ENCODE measurements at places on chromosomes 13 and 19.

- no peak for DNase-seq
Observed at GRCh38 chr19:23346696-23347095, 48.6 kb downstream of the ZNF91 start.

- no peak for DNase-seq
Observed at GRCh38 chr13:41820581-41821237, 140.2 kb downstream of the VWA8 start.

- DNase-seq, result peak; percentile 73
Observed at GRCh38 chr19:35154525-35155406, at the start of gene FXYD5. Gene FXYD5 (plus strand): TSS chr19:35154735. CDS start chr19:35155551, 816 bp downstream.

DNA sequence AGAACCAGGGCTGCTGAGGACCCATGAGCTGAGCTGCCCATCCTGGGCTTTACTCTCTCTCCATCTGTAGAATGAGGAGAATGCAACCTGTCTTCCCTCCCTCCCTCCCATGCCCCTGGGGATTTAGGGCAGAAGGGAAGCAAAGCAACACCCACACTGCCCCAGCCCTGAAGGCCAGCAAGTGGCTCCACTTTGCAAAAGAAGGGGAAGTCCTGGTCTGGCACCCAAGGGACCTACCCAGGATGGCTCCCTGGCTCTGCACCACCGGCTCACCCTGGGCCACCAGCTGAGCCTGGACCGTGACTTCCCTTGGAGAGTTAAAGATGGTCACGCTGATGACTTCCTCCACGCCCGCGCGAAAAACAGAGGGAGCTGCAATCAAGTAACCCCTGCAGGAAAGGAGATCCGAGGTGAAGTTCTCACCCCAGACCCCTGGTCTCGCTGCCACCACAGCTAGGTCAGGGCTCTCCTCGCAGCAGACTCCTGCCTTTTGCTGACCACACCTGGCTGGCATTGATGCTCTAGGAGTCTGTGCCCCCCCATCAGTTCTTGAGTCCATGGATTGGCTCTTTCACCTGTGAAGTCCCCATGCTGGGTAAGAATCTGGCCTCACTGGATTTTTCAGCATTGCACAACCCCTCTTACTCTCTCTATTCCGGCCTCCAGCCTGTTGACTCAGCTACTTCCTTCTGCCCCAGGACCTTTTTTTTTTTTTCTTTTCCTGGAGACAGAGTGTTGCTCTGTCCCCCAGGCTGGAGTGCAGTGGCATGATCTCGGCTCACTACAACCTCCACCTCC, 4.6 kb downstream of the CPAMD8 start:
- no peak for DNase-seq

- DNase-seq, result no peak
Observed at GRCh38 chr19:5436106-5436947, 18.9 kb upstream of the ZNRF4 start.

GRCh38 chr13:84821261-84821660, 939.0 kb upstream of the SLITRK1 start:
- no peak for DNase-seq

DNA sequence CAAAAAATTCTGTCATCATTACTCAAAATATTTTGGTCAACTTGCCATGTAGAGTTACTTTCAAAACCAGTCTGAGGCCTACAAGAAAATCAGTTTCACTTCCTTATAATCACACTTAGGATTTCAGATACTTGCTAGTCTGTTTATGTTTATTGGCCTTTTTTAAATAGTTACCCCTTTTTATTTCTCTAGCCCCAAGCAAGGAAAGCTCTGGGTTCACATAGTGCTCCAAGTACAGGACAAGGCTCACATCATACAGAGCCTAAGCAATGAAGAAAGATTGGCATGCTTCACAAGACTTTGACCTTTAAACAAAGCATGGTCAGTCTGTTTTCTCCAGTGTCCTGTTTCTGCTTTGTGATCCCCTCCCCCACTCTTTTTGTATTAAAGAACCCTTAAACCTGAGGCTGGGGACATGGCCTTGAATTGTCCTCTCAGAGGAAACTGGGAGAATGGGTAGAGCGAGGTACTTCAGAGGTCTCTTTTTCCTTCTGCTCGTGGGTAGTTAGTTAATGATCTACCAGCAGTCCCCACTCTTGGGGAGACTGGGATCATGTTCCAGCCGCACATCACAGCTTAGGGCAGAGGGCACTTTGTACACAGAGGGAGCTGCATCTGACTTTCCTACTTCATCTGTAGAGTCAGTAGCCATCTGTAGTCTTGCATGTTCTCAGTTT, 30.7 kb downstream of the CEACAM1 start:
- no peak for DNase-seq

DNA sequence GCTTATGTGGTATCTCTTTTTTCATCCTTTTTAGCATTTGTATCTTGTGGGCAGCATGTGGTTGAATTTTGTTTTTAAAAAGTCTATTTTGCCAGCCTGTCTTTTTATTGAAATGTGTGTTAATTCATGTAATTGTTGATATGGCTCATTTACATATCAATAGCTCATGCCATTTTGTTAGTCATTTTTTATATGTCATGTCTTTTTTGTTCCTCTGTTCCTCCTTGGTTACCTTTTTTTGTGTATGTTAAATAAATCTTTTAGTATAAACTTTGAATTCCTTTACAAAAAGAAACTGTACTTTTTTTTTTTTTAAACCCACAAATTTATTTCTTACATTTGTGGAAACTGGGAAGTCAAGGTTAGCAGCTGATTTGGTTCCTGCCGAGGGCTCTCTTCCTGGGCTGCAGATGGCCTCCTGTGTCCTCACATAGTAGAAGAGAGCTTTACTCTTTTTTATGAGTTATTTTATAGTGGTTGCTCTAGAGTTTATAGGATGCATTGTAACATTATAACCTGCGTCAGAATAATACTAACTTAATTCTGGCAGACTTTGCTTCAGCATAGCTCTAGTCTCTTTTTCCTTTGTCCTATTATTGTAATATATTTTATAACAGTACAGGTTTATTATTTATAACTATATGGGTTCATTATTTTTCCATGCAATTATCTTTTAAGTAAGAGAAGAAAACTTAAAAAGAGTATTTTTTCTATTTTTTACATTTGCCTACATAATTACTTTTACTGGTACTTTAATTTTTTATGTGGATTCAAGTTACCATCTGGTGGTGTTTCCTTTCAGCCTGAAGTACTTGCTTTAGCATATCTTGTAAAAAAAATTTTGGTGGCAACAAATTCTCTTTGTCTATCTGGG, 86.3 kb downstream of the URI1 start:
- no peak for DNase-seq

GRCh38 chr13:38735665-38736440, 49.0 kb downstream of the FREM2 start:
- DNase-seq, result no peak

GRCh38 chr13:32905864-32906180, 110.4 kb upstream of the KL start:
- no peak for DNase-seq

- no peak for DNase-seq
Observed at GRCh38 chr13:63208826-63209225, 1793.2 kb upstream of the PCDH20 start.

DNA sequence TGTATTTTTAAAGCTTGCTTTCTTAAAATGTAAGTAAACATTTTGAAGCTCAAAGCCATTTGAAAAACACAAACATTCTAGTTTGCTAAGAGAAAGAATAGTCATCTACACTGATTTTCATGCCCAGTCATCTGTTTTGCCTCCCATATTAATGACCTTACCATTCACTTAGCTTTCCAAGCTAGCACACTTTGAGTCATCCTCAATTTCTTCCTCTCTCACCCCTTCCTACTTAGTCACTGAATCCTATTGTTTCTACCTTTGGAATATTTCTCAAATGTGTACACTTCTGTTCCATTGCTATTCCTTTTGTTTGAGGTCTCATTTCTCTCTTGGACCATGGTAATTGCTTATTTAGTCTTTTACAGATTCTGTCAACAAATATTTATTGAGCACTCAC, 7.3 kb upstream of the HS6ST3 start:
- no peak for DNase-seq

GRCh38 chr19:49186108-49186507, 28.5 kb downstream of the TRPM4 start:
- DNase-seq, result no peak

DNA sequence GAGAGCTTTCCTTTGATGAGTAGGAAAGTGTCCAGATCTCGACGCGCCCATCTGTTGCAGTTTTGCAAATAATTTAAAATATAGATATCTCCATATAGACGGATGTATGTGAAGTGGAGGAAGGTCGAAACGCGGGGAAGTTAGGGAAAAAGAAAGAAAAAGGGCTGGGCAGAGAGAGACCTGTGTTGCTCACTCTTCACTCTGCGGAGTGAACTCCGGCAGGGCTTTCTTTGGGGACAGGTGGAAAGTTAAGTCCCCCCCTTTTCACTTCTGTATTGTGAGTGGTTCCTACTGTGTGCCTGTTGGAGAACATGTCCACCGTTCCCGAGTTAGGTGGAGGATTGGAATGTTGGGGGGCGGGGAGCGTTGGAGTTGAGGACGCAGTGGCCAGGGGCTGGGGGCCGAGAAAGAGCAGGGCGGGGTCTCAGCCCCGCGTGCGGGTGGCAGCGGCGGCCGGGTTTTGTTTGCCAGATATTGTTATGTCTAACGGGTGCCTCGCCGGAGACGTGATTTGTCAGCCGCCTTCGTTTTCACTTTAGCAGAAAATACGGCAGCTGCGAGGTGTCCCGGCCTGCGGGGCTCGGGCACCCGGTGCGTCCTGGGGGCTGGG, 145.1 kb upstream of the ZNF536 start:
- DNase-seq, result no peak

- no peak for DNase-seq
Observed at GRCh38 chr19:30391052-30391451, 18.9 kb downstream of the ZNF536 start.

- no peak for DNase-seq
Observed at GRCh38 chr19:28726533-28727479, 486.1 kb downstream of the UQCRFS1 start.

DNA sequence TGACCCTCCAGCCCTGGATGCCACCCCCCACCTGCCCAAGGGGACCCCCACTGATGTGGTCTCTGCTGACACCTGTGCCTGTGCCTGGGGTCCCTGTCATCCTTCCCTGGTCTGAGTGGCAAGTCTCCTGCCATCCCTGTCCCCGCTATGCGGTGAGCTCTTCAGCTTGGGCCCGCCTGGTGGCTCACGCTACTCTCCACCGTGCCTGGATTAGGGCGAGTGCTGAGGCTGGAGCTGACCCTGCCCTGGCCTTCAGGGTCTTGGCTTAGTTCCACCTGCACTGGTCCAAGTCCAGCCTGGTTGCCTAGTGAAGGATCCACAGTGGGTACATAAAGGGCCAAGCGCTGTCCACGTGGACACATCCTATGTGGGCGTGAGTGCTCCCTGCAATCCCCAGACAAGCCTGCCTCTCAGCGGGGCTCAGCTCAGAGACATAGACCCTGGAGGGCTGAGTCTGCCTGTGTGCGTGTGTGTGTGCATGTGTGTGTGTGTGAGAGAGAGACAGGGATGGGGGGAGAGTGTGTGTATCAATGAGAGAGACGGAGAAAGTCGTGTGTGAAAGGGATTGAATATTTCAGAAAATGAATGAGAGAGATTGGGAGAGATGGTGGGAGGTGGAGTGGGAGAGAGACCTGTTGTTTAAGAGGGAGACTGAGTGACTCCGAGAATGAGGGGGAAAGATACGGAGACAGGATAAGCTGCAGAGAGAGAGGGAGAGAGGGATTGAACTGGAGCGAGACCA, 22.1 kb downstream of the WTIP start:
- DNase-seq, result no peak

GRCh38 chr19:2723345-2723715, 2.2 kb upstream of the DIRAS1 start:
- no peak for DNase-seq

DNA sequence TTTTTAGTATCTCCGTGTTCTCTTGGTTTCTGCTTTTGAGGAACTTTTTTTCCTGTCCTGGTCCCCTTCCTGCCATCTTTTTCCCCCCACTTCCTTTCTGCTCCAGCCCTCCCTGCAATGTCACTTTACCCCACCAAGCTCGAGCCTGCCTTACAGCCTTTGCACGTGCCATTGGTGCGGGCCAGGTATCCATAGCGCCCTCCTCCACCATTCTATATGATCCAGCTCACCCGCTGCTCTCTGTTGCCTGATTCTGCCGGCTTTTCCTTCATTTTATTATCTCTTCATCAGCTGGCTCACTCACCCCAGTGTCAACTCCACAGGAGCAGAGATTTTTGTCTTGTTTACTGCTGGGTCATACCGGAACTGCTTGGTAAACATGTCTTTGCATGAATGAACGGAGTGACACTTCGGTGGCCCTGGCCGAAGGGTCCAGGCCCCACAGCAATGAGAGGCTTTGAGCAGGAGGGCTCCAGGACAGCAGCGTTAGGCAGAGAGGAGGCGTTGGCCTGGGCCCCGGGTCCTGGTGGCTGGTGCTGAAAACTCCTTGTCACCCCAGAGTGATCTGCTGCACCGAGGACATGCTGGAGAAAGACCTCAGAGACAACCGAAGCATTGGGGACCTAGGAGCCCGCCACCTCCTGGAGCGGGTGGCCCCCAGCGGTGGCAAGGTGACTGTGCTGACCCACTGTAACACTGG, 1.2 kb downstream of the MRI1 start:
- no peak for DNase-seq

DNA sequence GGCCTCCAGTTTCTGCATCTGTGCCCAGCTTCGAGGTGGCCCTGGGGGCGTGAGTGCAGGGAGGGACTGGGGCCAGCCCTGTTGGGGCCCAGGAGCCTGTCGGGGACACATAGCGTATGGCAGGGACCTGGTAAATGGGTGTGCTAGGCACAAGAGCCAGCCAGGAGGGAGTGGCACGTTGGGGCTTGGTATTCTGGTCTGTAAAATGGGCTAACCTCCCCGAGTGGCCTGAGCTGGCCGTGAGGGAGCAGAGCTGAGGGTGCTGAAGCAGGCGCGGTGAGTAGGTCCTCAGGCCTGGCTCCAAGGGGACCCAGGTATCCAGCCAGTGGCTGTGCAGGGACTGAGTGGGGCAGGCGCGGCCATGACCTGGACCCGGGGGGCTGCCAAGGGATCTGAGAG, 4.3 kb downstream of the PTOV1 start:
- no peak for DNase-seq

- DNase-seq, result no peak
Observed at GRCh38 chr19:49925486-49925885, 3.5 kb upstream of the ATF5 start.

GRCh38 chr13:98353750-98354149, 176.7 kb upstream of the RNF113B start:
- no peak for DNase-seq

GRCh38 chr19:10471909-10472308, 31.2 kb downstream of the KEAP1 start:
- no peak for DNase-seq

GRCh38 chr19:4576016-4576933, 16.8 kb upstream of the SEMA6B start:
- peak; percentile 53 for DNase-seq

- DNase-seq, result no peak
Observed at GRCh38 chr13:98584668-98585397, 7.9 kb upstream of the STK24 start.

DNA sequence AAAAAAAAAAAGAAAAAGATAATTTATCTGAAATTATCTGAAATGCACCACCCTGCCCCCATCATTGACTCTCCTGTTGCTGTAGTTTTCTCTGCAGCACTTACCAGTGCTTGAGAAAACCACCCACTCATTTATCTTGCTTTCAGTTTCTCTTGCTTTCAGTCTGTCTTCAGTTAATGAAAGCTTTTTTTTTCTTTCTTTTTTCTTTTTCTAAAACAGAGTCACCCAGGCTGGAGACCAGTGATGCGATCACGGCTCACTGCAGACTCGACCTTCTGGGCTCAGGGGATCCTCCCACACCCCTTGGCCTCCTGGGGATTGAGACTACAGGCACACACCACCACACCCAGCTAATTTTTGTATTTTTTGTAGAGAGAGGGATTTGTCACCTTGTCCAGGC, 4.3 kb upstream of the ACP5 start:
- DNase-seq, result peak; percentile 44

- DNase-seq, result no peak
Observed at GRCh38 chr13:45575146-45575829, 40.3 kb downstream of the ERICH6B start.

- no peak for DNase-seq
Observed at GRCh38 chr19:4303819-4304537, 420 bp upstream of the FSD1 start.

Data from stimulated activated CD8-positive, alpha-beta memory T cell treated with anti-CD3 and anti-CD28 coated beads, Interleukin-15, amount 100 ng/mL, for 48 hours (primary cell).